ENCODE measurements at places on chromosomes 11 and 22.

GRCh38 chr11:85930879-85931366, 75.7 kb downstream of the CCDC83 start:
- DNase-seq, result no peak

DNA sequence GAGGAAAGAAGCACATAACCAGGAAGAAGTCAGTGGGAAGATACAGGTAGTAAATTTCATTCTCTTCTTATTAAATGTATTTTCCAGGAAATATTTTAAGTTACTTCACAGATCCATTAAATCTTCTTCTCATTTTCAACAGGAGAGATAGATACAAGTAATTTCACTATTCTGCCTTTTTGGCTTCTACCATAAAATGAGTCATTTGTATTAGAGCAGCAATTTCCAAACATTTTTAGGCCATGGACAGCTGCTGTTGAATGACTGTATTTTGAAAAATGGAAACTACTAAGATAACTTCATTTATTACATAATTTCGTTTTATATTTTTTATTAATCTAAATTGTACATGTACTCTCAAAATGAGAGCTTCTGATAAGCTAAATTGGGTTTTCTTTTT, 809.6 kb upstream of the API5 start:
- no peak for DNase-seq

DNA sequence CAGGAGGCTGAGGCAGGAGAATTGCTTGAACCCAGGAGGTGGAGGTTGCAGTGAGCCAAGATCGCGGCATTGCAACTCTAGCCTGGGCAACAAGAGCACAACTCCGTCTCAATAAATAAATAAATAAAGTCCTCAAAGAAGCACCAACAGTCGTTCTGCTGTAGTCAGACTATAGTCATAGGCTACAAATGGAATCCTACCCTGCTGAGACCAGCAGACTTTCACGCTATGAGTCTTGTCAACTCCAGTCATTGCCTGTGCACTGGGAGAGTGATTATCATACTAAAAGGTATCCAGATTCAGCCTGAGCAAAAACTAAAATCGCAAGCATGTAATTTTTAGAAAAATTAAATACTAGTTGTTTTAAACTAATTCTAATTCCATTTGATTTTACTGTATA, 19.6 kb downstream of the USP28 start:
- DNase-seq, result no peak

- DNase-seq, result no peak
Measured at GRCh38 chr11:64870893-64871466, 7.4 kb downstream of the EHD1 start.

GRCh38 chr11:16800382-16800781, 61.9 kb downstream of the C11orf58 start:
- no peak for DNase-seq

GRCh38 chr11:23961503-23962338, 535.1 kb upstream of the LUZP2 start:
- DNase-seq, result no peak

- peak; percentile 35 for DNase-seq
Measured at GRCh38 chr11:100827934-100828661, 141.0 kb downstream of the ARHGAP42 start.

DNA sequence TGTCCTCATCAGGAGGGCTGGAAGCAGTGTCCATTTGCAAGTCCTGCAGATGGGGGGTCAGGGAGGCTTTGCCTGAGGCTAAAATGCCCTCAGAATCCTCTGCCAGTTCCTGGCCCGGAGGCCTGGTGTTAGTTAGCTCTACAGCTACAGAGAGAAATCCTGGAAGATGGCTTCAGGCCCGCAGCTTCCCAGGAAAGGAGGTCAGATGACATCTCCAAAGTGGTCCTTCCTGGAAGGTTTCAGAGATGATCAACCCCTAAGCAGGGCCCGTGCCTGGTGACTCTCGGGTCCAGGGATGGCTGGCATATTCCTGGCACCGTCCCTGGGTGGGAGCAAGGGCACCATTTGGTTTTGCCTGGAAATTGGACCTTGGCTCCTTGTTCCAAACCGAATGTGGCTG, 959.1 kb downstream of the BRD1 start:
- no peak for DNase-seq

DNA sequence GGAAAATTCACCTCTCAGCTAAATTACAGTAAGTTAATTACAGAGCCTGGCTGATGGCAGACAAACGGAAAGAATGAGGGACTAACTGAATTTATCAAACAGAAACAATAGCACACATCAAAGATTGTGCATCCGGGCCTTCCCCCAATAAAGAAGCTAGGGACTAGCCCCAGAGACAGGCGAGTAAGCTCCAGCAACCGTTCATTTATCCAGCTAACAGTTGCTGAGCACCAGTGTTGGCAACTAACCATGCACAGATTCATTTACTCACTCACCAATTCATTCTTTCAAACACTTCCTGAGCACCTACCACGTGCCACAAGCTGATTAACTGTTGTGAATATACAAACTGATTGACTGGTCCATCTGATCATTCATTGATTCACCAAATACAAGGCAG, 51.2 kb downstream of the SMCO4 start:
- DNase-seq, result no peak

- DNase-seq, result no peak
Measured at GRCh38 chr22:26568207-26568706, 21.7 kb downstream of the TPST2 start.

DNA sequence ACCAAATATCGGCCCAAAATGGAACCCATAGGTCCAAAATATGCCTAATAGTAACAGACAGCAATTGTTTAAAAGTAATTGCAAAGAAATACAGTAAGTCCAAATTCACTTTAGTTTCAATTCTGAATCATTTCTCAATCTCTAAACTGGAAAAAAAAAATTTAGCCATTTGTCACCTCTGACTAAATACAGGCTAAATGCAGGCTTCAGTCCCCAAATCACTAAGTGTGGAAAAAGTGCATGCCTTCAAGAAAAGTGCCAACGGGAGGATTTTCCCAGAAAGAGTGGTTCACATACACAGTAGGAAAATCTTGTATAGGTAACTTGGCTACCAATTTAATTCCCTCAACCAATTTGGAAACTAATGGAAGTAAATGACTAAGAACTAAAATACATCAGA, 35.7 kb downstream of the SIK3 start:
- DNase-seq, result no peak

DNA sequence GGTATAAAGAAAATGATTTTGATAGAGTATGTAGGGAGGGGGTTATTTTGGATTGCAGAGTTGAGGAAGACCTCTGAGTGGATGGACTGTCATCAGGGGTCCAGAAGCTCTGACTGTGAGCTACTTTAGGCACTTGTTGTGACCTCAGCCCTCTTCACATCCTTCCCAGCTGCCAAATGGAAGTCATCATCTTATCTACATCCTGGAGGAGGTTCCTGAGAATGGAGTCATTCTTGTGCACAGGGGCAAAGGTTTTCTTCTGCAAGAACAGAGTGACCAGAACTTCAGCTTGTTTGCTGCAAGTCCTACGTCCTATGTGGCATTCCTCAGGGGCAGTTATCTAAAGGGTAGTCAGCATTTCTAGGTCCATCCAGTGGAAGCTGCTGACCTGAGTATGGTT, 393.8 kb downstream of the AASDHPPT start:
- peak; percentile 60 for DNase-seq

DNA sequence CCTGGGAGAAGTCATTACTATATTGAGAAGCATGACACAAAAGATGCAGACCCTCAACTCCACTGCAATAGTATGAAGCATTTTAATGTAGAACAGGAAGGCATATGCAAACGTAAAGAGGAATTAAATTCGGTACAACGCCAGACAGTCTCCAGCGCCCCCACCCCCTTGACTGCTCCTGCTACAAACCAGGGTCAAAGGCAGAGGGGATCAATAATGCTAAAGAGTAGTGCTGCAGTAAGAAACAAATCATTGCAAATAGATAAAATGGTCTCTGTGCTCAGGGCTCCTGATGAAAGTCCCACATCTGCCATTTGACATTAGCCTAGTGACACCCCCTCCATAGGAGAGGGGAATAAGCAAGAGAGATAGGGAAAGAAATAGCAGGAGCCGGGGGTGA, 164.9 kb upstream of the BLID start:
- DNase-seq, result no peak

- peak; percentile 98 for DNase-seq
Measured at GRCh38 chr11:75557666-75558494, 4.2 kb upstream of the SERPINH1 start.

- no peak for DNase-seq
Measured at GRCh38 chr22:31871480-31871879, 72.9 kb upstream of the YWHAH start.

DNA sequence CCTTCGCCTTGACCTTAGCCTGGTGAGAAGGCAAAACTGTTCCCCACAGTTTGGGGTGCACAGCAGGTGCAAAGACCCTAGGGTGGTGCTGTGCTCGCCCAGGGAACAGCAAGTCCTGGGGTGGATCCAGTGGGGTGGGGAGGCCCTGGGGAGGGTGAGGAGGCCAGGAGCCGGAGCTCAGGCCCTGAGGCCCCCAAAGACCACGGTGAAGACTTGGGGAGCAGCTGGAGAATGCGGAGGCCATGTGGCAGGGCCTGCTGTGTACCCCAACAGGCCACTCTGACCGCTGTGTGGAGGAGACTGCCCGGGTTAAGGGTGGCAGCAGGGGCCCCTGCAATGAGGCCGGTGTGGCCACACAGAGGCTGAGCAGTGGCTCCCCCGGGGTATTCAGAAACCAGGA, 101.1 kb upstream of the RTL6 start:
- no peak for DNase-seq

DNA sequence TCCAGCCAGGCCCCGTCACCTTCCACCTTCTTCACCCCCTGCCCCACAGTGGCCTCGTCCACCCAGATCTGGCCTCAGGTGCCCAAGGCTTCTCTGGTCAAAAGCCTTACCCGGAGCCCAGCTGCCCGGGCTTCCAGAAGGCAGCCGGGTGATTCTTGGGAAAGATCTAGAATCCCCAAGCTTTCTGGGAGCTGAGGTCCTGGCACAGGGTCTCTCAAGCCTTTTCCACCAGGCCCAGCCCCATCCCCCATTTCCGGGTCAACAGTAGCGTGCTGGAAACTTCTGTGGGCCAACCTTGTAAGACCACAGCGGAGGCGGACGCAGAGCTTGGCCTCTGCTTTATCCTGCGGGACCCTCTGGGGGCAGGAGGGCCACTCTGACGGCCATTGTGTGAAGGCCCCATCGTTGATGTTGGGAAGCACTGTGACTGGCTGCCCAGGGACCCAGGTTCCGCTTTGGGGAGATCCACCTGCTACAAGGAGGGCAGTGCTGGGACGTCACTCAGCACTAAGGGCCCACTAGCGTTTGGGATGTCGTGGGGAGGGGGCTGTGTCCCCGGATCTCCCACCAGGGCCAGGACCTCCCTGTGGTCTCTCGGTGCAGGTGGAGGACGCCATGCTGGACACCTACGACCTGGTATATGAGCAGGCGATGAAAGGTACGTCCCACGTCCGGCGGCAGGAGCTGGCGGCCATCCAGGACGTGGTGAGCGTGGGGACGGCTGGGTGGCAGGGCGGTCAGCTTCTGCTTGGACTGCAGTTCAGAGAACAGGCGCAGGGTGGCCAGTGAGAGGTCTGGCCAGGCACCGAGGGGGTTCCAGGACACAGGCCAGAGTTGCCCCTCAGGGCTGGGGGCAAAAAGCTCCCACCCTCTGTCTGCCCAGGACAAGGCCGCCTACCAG, 11.5 kb downstream of the TSPAN32 start:
- DNase-seq, result no peak

GRCh38 chr11:131665344-131665968, 295.0 kb downstream of the NTM start:
- no peak for DNase-seq

GRCh38 chr11:84313830-84314359, 1027.7 kb upstream of the CCDC90B start:
- DNase-seq, result peak; percentile 33

DNA sequence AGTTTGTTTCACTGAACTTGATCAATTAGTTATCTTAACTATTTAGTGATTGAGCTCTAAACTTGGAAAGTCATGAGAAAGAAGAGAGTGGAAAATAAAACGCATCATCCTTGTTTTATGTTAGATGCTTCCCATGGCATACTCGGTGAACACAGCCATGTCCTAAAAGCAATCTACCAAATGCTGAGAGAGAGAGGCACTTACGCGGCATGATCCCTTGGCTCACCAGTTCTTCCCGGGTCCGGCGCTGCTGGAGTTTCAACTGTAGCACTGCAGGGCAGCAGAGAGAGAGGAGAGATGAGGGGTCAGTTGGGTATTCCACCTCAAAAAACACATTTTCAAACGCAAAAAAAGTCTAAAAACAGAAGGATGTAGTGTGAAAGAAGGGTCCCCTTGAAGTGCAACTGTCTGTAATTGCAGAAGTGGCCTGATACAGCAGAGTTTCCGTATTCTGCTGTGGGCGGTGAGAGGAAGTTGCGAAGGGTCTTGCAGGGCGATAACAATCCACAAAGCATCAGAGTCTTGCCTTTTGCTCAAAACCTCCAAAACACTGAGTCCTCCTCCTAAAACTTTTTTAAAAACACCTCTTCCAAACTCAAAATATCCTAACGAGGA, 92.7 kb downstream of the SGSM3 start:
- DNase-seq, result no peak

DNA sequence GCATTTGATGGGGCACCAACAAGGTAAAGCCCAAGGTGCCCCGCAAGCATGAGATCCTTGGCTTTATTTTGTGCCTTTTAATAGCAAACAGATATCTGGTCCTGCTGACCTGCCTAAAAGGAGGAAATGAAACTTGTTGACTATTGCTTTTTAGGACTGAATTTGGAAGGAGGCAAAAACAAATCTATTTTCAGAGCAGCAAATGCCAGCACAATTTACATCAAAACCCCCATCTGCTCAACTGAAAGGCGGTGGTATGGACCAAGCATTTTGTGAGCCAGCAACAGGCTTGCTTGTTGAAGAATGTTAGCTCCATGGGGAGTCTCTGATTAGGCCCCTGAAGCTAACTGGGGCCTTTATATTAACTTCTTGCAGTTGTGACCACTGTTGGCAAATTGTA, 192.6 kb upstream of the E2F8 start:
- DNase-seq, result no peak

DNA sequence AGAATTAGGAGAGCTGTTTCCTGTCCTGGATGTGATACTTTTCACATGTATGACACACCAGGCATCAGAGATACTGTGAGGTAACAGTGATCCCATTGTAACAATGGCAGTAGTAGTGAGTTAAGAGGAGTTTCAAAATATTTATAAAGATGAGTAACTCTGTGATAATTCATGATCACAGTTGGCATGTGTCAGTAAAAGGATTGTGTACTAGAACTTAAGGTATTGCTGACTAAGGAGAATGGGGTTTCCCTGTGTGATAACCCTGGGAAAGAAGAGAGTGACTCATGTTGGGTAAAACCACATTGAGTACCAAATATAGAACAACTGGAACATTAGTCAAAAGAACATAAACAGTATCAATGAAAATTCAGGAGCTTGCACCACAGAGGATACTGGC, 22.9 kb upstream of the SLC5A1 start:
- peak; percentile 58 for DNase-seq

GRCh38 chr11:130554241-130555055, 106.0 kb downstream of the ADAMTS15 start:
- DNase-seq, result peak; percentile 13

GRCh38 chr22:31347251-31348008, 1.3 kb upstream of the PATZ1 start:
- peak; percentile 77 for DNase-seq

GRCh38 chr22:29072979-29073617, at the start of gene KREMEN1:
KREMEN1 (plus strand) TSS chr22:29073035; CDS start chr22:29073131, 96 bp downstream.
- no peak for DNase-seq

All from cardiac fibroblast (primary cell).